ENCODE measurements at places on chromosomes 1 and 21.

GRCh38 chr1:22900451-22900850 lies 72.2 kb downstream of the LACTBL1 start:
- DNase-seq, result no peak

DNA sequence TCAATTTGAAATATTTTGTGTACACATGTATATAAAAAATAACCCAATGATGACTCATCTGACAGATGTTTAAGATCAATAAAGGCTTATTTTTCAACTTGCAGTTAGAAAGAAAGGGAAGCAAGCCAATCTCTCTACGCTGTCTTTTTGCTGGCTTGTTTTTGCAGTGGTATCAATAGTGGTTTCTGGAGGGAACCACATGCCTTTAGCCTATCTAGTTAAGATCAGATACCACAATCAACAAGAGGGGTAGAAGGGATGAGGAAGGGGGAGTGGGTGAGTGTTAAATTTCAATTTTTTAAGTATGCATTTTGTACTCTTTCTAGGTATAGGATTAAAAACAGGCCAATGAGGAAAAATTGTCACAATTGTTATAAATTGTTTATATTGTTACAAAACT lies 276.2 kb downstream of the KCNH1 start:
- no peak for DNase-seq

DNA sequence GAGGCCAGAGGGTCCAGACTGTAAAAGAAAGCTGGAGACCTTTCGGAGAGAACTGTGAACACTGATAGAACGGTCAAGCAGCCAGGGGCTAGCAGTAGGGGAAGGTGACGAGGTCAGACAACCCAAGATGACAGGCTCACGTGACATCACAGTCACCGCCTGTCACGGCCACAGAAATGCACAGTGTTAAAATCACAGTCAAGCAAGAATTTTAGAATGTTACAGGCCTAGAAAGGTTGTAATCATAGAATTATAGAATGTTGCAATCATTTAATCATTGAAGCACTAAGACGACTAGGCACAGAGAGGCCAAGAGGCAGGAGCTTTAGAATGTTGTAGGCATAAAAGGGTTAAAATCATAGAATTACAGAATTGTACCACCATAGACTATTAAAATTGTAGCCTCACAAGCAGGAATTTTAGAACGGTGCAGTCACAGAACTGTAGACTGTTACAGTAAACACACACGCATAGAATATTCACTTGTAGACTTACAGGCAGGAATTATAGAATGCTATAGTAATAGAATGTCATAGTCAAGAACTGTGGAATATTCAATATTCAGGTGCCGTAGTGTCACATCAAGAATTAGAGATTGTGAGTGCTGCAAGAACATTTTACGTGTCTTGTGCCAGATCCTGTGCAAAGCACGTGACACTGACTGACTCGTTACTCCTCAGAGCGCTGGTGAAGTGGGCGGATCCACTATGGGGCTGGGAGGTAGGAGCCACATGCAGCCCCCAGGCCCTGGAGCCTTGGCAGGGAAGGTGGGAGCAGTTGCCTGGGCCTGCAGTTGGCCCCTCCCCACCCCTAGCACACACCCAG lies 118.1 kb downstream of the EPHB2 start:
- no peak for DNase-seq

DNA sequence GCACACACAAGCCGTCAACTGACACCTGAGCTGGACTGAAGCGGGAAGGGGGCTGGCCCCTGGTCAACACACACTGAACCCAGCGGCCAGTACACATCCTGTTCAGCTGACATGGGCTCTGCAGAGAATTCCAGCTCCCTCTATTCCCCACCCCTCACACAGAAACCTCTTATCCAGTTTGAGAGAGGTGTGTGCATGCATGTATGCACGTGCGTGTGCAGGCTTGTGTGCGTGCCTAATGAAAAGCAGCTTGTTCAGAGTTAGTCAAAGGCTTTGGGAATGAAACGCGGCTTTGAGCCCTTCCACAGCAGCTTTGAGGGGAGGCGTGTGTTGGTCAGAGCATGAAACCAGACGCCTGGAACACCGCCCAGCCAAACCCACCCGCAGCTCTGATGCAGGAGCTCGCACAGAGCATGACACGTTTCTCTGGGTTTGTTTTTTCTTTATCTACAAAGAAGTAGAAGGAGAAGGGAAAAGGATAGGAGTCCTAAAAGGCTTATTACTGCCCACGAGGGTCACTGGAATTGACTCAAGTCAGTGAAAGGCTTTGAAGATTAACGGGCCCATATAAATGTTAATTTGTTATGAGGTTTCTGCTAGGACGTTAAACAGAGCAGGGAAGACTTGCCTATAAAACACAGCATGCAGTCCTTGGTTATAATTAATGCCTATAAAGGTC lies 184.2 kb downstream of the ETS2 start:
- no peak for DNase-seq

GRCh38 chr1:205455581-205456382 lies at the start of gene BLACAT1:
Gene BLACAT1 (minus strand): TSS chr1:205456045.
- no peak for DNase-seq

GRCh38 chr1:230797942-230798365 lies 50.8 kb downstream of the CAPN9 start:
- DNase-seq, result no peak

GRCh38 chr1:221335161-221336101 lies 406.5 kb downstream of the DUSP10 start:
- no peak for DNase-seq

GRCh38 chr1:163068716-163069115 lies 445 bp upstream of the RGS4 start:
- no peak for DNase-seq

GRCh38 chr1:61222240-61222639 lies 139.9 kb downstream of the NFIA start:
- DNase-seq, result no peak

GRCh38 chr1:145997016-145997717 lies 788 bp upstream of the TXNIP start:
- DNase-seq, result no peak

- DNase-seq, result no peak
These were observed 19.3 kb upstream of the ACBD6 start for GRCh38 chr1:180521474-180522212.

DNA sequence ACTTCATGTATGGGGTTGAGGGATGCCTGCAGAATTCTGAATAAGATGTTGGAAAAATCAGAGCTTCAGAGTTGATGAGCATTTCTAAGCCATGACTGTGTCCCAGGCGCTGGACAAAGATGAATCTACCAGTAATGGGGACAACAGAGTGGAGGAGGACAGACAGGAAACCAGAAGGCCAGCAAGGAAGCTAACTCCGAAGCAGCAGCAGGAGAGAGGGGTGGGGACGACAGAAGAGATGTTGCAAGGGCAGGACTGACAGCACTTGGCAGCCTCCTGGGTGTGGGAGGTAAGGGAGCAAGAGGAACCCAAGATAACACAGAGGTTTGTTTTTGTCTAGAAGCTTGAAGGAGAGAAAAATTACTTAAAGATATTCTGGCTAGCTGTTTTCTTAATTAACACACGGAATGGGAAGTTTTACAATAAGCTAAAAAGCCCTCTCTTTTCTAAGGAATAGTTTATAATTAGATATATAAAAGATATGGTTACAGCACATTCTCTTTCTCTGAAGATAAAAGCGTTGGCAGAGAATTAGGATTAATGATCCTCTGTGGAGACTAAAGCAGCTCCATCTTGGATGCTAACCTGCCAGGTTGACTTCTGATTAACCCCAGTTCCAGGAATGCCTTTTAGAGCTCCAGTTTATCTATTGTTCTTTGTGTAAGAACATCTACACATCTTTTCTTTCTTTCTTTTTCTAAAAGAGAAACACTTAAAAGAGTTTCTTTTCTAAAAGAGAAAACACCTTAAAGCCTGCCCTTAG lies 92.7 kb downstream of the TENT5C start:
- no peak for DNase-seq

DNA sequence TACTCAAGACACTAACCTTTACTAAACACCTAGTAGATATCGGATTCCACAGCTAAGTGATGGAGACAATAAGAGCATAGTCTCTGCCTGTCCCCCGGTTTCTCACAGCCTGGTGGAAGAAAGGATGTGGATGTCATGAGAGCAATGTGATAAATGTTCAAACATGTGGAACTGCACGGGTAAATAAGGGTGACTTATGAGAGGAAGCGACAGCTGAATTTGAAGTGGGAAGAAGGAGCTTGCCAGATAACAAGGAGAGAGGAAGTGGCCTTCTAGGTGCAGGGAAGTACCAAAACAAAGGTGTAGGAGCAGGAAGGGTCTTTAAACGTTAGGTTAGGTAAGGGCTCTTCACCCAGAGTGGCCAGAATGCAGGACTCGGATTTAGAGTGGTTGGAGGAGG lies 178.6 kb upstream of the NRIP1 start:
- DNase-seq, result no peak

GRCh38 chr1:53688381-53689102 lies 50.4 kb downstream of the GLIS1 start:
- DNase-seq, result no peak

- DNase-seq, result no peak
These were observed 244.8 kb upstream of the VAMP3 start for GRCh38 chr1:7526196-7526866.

DNA sequence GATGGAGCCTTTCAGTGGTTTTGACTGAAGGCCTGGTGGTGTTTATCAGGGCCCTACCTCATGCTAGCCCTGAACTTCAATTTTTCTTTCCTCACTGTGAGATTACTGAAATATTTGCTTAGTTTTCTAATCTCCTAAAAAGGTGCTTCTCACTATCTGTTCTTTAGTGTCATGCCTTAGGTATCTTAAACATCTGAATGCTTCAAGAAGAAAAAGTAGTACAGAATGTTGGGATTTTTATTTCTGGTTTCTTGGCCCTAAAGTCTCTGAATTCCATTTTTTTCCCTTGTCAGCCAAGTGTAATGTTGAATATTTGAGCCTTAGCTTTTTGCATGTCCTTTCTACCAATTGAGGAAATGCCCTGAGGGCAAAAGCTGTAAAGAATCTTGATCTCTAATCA lies 47.9 kb upstream of the PRKACB start:
- no peak for DNase-seq

DNA sequence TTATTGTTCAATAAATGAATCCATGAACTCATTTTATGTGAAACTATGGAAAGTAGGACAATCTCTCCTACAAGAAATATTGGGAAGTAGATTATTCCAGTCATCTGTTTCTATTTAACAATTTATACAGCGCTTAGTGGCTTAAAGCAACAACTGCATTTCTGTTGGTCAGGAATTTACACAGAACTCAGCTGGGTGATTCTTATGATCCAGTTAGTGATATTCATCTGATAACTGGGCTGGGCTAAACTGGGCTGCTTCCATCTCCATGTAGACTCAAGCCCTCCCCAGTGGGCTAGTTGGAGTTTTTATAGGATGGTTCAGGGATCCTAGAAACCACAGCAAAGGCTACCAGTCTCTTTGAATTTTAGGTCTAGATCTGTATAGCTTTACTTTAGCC lies 497.9 kb upstream of the NEGR1 start:
- no peak for DNase-seq

GRCh38 chr1:7339953-7340352 lies 431.1 kb upstream of the VAMP3 start:
- DNase-seq, result no peak

GRCh38 chr21:34345892-34346291 lies 17.9 kb upstream of the KCNE2 start:
- no peak for DNase-seq

- no peak for DNase-seq
These were observed 7.3 kb downstream of the BOLA1 start for GRCh38 chr1:149906570-149907075.

DNA sequence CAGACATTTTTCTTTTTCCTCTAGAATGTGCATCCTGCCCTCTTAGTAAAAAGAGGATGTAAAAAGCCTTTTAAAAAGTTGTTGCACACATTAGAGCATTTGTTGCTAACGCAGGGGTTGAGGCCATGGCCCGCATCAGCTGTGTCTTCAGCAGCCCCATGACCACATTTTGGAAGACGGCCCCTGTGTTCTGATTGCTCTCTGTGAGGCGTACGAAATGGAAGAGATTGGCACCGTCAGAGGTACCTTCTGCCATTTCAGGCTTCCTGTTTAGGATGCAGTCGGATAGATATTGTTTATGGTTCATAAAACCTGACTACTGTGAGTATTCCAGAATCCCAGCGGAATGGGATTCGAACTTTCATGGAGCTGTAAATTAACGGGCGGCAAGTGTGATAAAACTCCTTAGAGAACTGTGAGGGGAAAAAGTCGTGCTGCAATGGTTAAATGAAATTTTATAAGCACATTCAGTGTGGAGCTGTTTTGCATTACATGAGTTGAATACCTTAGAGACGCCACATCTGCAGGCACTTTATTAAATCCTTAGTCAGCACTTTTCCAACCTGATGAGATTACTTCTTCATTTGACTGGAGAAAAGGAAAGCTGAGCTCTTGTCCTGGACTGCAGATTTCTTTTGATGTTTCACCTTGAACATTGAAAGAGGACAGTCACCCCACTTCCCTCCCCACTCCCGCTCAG lies 273.9 kb downstream of the TM2D1 start:
- no peak for DNase-seq

DNA sequence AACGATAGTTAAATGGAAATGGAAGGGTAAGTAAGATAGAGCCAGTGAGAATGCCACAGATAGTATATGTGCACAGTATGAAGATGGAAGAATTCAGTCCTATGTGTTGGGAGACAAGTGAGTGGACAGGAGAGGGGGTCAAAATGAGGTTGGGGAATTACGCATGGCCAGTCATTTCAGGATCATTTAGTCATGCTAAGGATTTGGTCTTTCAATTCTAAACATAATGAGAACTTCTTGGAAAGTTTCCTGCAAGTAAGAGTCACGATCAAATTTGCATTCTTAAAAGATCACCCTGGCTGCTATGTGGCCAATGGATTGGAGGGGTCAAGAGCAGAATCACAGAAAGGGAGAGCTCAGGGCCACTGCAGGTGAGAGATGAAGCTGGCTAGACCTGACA lies 64.0 kb upstream of the KCNK2 start:
- DNase-seq, result no peak

DNA sequence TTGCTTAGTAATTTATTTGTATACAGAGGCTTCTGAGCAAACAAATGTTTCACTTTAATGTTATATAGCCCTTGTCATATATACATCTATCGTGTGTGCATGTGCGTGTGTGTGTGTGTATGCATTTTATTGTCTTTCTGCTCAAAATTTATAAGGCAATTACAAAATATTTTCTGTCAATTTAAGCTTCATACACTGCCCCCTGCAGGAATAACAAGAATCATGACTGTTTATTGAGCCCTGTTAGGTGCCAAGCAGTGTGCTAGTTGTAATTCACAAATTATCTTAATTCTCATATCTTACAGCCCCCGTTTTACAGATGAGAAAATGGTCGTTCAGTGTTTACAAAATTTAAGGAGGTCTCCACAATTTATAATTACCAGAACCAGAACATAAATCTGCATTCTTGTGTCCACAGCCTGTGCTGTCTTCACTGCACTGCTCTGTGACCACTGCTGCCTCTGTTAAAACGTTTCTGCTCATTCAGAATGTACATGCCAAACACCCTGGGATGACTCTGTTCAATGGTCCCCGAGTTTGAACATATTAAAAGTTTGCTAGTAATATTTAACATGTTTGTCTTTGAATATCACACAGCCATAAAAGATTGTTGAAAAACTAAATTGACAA lies 181.3 kb downstream of the ATP6V1G3 start:
- DNase-seq, result no peak

DNA sequence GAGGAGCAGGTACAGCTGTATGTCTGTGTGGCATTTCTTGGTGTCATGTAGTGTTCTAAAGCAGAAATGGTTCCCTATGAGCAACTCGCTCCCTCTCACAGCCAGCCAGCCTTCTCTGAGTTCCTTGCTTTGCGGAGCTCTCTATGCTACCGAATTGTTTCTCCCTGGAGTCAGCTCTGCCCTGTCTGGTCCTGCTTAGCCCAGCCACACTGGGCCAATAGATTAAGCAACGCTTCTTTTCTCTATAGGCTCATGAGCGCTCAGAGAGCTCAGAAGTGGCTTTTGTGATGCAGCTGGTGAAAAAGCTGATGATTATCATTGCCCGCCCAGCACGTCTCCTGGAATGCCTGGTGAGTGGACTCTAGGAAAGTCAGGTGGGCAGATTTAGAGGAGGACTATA lies 113.1 kb downstream of the PIK3R3 start:
- DNase-seq, result no peak

Measured in stimulated activated CD4-positive, alpha-beta T cell treated with anti-CD3 and anti-CD28 coated beads, Interleukin-1b, Interleukin-23, amount 100 ng/mL, for 24 hours (primary cell).